ENCODE measurements at places on chromosomes 1 and 21.

DNA sequence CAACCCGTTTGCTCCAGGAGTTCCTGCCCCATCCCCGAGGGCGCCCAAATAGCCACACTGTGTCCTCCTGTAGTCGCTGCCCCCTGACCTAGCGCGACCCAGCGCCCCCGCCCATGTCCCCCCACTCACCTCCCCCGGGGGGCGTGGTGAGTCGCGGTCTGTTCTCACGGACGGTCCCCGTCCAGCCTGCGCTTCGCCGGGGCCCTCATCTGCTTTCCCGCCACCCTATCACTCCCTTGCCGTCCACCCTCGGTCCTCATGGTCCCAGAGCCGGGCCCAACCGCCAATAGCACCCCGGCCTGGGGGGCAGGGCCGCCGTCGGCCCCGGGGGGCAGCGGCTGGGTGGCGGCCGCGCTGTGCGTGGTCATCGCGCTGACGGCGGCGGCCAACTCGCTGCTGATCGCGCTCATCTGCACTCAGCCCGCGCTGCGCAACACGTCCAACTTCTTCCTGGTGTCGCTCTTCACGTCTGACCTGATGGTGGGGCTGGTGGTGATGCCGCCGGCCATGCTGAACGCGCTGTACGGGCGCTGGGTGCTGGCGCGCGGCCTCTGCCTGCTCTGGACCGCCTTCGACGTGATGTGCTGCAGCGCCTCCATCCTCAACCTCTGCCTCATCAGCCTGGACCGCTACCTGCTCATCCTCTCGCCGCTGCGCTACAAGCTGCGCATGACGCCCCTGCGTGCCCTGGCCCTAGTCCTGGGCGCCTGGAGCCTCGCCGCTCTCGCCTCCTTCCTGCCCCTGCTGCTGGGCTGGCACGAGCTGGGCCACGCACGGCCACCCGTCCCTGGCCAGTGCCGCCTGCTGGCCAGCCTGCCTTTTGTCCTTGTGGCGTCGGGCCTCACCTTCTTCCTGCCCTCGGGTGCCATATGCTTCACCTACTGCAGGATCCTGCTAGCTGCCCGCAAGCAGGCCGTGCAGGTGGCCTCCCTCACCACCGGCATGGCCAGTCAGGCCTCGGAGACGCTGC lies 1.1 kb downstream of the HTR6 start:
- no peak for DNase-seq

- no peak for DNase-seq
Measured at GRCh38 chr1:203440771-203441170, 34.8 kb upstream of the PRELP start.

DNA sequence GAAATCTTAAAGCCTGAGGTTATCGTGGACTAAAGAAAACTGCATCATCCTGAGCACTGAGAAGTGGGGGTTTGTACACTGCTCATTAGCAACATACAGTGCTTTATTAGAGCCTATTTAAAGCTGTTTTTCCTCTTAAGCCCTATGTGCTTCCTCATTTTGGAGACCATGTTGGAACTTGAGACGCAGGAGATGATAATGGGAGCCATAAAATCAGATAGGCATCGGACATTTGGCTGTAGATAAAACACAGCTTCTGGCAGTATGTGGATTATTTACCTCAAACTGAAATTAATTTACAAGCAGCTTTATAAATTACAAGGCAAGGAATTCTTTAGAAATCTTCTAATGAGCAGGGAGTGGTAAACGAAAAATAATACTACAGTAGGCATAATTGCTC lies 147.7 kb upstream of the IVNS1ABP start:
- no peak for DNase-seq

GRCh38 chr1:204891860-204892259 lies 21.2 kb downstream of the NFASC start:
- no peak for DNase-seq

DNA sequence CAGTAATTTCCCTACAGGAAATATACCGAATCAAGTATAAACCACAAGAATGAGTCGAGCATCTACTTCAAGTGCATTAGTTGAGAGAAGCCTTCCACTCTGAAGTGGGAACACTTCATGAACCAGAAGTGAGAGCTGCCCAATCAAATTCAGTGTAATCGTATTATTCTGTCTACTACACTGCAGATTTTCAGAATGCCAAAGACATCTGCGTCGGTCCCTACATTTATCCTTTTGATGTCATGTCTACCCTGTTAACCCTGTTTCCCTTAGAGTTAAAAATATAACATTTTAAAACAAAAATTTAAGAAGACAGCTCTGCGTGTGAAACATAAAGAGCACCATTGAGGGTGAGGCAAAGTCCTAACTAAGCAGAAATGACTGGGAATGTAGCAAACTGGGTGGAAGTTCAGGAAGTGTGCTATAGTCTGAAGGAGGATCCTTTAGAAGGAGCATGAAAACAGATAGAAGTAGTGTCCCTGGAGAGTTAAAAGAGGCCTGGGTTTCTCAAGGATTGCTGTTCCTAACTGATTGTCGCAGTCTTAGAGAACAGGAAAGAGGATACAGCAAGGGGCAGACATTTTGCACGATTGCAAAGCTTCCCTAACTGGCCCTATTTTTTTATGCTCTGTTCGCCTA lies 291.2 kb downstream of the PTPRC start:
- no peak for DNase-seq

- no peak for DNase-seq
Measured at GRCh38 chr1:111804776-111805175, 49.1 kb downstream of the DDX20 start.

DNA sequence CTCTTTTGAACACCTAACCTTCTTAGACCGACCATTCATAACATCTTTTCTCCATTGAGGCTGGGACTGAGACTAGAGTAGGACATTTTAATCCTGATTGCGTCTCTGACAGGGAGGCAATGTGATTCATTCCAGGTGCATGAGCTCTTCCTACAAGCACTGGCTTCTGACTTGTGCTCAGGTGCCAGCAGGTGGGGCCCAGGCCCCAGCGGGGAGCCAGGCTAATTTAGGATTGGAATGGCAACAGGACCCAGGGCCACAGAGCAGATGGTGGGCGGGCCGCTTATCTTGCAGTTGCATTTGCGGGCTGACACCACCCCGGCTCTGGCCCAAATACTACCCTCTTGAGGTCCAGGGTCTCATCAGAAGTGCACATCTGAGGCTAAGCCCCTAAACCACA lies 4.1 kb downstream of the GPA33 start:
- no peak for DNase-seq

GRCh38 chr1:100988121-100988520 lies 37.5 kb downstream of the DPH5 start:
- no peak for DNase-seq

- no peak for DNase-seq
Measured at GRCh38 chr1:24640288-24640687, 2.8 kb upstream of the SRRM1 start.

GRCh38 chr1:94096797-94097549 lies 24.0 kb downstream of the ABCA4 start:
- DNase-seq = no peak

- no peak for DNase-seq
Measured at GRCh38 chr1:196423612-196424011, 184.6 kb downstream of the KCNT2 start.

GRCh38 chr21:33368124-33368523 lies 35.1 kb upstream of the IFNGR2 start:
- DNase-seq = no peak

- DNase-seq = no peak
Measured at GRCh38 chr1:88180449-88181108, 503.5 kb upstream of the PKN2 start.

DNA sequence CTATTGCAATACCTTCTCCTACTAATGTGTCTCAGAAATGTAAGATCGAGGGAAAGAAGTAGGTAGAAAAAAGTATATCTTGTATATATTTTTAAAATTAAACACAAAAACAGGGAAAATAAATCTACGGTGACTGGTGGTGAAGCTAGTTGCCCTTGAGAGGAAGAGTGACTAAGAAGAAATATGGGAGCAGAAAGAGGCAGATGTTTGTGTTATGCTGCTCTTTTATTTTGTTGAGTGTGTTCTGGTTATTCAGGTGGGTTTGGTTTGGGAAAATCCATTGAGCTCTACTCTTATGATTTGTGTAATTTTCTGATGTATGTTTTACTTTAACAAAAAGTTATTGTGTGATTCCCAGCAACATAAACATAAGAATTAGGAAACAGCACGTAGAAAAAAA lies 444.9 kb upstream of the B3GALT2 start:
- no peak for DNase-seq

DNA sequence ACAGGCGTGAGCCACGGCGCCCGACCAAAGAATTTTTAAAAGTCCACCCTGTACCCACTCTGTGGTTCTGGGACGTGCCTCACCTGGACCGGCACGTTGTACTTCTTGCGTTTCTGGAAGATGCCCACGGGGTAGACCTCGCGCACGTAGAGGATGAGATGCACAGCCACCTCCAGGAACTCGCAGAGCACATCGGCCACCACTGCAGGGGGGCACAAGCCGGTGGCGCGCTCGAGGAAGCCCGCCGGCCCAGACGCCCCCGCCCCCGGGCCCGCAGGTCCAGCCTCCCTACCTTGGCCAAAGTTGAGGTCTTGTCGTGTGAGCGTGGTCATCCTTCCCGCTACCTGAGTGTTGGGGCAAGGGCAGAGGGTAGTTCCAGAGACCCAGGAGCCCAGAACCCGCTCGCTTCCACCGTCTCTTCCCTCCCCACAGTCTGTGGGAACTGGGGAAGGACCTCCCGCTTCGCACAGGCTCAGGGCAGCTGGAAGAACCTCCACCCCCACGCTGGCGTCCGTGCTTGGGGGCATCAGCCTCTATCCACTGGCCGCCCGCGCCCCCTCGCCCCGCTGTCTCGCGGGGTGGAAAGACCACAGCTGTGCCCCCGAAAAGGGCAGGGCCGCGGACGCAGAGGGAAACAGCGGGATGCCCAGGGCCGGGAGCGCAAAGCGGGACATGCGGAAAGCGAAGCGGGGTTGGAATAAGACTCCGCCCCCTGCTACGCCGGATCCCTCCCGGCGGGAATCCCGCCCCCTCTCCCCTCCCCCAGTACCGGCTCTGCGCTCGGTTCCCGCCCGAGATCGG lies 478 bp downstream of the MAD2L2 start:
- no peak for DNase-seq

- DNase-seq = peak; percentile 70
Measured at GRCh38 chr1:225896937-225897549, 8.1 kb upstream of the LEFTY1 start.

Data from T-helper 22 cell (primary cell).